Brain microvascular endothelial cell (primary cell): ENCODE measurements at places on chromosomes 16 and 17.
A peak's percentile ranks its signal among the peaks of the same experiment; 100 is the strongest.

DNA sequence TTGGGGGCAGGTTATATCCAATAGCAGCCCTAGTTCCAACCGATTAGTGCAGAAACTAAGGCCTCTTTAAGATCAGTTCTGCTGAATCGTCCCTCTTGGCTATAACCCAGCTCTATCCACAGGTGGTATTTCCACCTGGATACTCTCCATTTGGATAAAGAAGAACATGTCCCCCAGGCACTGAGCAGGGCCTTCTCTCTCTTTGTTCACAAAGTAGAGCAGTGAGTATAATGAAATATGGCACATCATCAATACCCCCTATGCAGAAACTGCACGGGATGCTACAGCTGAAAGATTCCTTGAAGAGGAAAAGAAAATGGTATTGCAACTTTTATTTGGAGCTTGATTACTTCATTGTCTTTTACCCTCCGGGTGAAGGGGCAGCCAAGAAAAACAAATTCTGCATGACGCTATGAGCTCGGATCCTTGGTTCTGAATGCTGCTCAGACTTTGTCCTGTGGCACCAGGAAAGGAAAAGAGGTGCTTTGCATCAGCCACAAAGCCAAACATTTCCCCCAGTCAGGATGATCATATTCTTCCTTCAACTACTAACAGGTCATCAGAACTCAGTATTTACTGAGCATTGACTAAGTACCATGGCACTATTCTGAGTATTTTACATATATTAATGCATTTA, 399.7 kb downstream of the NPIPA8 start:
- no peak for DNase-seq

GRCh38 chr16:84844559-84845495, 25.0 kb downstream of the CRISPLD2 start:
- DNase-seq = no peak

DNA sequence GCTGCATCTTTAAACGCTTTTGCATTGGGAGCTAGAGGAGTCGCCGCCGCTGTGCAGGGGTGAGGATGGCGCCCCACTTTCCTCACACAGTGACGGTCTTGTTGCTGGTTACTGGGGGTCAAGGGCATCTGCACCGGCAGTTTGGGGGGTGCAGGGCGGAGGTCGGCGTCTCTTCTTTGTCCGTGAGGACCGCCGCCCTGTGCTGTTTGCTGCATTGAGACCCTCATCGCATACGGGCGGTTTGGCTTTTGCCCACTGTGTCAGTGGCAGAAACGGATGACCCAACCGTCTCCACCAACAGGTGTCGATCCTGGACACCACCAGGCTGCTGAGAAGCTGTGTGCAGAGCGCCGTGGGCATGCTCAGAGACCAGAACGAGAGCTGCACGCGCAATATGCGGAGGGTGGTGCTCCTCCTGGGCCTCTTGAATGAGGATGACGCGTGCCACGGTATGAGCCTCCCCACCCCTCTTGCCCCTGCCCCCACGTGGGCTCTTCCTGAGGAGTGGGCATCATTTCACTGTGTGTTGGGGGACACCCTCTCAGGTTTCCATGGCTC, 61.2 kb upstream of the ENDOV start:
- no peak for DNase-seq

GRCh38 chr17:44132275-44132821, 8.9 kb upstream of the HDAC5 start:
- DNase-seq = no peak

DNA sequence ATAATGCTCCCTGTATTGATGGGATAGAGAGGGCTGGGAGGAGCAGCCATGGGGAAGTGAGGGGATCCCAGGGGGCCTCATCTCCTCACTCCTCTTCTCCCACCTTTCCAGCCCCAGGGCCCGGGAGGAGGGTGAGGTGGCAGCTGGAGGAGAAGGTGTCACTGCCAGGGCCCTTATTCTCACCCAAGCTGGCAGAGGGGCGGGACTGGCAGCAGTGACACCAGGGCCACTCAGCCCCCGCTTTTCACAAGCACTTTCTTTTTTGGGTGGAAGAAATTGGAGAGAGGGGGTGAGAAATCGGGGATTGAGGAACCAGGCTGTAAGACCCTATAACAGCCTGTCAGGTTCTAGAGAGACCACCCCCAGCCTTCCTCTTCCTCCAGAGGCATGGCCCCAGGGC, 2.4 kb upstream of the TBX21 start:
- DNase-seq = no peak

- peak; percentile 42 for DNase-seq
Observed at GRCh38 chr16:4529085-4530060, 9.2 kb downstream of the CDIP1 start.

- DNase-seq = peak; percentile 67
Observed at GRCh38 chr17:17435323-17435722, 41.5 kb upstream of the MED9 start.

DNA sequence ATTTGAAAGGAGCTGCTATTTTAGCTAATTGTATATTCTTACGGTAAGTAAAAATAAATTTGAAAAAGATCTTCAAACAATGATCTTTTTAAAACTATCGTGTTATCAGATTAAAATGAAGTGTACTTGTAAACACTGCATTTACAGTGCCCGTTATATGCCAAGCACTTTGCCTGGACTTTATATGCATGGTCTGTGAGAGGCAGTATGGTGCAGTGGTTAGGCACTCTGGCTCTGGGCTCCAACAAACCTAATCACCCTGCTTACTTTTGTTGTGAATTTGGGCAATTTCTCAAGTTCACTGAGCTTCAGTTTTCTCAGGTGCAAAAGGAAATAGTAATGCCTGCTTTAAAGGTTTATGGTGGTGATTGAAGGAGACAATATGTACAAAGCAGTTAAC, 1.4 kb downstream of the PMP22 start:
- DNase-seq = no peak

DNA sequence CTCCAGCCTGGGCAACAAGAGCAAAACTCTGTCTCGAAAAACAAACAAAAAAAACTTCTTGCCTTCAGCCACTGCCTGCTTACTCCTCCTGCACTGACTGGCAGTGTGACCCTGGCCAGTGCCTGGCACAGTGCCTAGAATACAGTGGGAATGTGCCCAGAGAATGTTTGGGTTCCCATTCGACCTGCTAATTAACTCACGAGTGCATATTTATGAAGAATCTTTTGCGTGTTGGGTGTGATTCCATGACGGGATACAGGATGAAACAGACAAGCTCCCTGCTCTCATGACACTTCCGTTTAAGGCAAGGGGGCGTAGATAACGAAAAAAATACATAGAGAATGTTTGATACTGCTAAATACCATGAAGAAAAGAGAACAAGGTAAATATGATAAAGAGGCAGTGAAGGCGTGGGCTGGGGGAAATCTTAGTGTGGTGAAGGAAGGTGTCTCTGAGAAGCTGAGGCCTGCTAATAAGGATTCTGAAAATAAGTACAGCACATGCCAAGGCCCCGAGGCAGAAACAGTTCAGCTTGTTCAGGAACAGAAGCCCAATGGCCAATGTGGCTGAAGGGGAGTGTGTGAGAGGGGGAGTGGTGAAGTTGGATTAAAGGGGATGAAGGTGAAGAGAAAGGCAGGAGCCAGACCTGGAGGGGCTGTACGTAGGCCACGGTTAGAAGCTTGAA, 4.3 kb downstream of the ABI3 start:
- no peak for DNase-seq

- no peak for DNase-seq
Observed at GRCh38 chr17:9521062-9521461, 54.6 kb downstream of the STX8 start.

GRCh38 chr17:61459142-61459809, 7.1 kb downstream of the TBX4 start:
- no peak for DNase-seq

- no peak for DNase-seq
Observed at GRCh38 chr17:36461330-36462110, 25.0 kb upstream of the ZNHIT3 start.
